ENCODE measurements at places on chromosomes 12 and 14.

- no peak for DNase-seq
Observed at GRCh38 chr12:27866373-27867101, 86.5 kb upstream of the MANSC4 start.

- no peak for DNase-seq
Observed at GRCh38 chr12:82638324-82638723, 48.4 kb upstream of the TMTC2 start.

DNA sequence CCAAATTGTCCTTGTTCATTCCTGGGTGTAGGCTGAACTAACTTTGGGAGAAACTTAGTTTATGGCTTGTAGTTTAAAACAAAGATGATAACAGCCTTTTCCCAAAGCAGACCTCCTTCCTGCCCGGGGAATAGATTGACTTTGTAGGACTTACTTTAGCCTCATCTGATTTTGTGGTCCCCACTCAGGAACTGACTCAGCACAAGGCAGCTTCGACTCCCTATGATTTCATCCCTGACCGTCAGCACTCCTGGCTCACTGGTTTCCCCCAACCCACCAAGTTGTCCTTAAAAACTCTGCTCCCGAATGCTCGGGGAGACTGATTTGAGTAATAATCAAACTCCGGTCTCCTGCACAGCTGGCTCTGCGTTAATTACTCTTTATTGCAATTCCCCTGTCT lies 40.1 kb upstream of the DDHD1 start:
- DNase-seq = no peak

GRCh38 chr12:104568935-104569334 lies 112.2 kb downstream of the CHST11 start:
- DNase-seq = no peak

DNA sequence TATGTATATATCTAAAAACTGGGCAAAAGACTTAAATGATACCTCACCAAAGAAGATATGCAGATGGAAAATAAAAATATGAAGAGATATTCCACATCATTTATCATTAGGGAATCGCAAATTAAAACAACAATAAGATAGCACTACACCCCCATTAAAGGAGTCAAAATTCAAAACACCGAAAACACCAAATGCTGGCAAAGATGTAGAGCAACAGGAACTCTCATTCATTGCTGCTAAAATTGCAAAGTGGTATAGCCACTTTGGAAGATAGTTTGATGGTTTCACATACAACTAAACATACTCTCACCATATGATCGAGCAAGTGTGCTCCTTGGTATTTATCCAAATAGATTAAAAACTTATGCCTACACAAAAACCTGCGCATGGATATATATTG lies 131.5 kb upstream of the BCL2L14 start:
- no peak for DNase-seq

GRCh38 chr12:118747771-118748170 lies 233.6 kb upstream of the SRRM4 start:
- DNase-seq = no peak

DNA sequence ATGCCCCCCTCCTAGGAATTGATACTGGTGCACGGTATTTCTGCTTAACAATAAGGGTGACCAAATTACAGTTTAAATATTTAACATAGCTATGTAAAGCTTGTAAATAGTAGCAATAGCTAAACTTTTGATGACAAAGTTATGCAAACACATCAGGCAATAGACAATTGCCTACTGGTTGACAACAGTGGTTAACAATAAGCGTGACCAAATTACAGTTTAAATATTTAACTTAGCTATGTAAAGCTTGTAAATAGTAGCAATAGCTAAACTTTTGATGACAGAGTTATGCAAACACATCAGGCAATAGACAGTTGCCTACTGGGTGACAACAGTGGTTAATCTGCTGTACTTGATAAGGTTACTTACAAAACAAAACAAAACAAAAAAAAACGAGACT lies 886.5 kb upstream of the FLRT2 start:
- no peak for DNase-seq

DNA sequence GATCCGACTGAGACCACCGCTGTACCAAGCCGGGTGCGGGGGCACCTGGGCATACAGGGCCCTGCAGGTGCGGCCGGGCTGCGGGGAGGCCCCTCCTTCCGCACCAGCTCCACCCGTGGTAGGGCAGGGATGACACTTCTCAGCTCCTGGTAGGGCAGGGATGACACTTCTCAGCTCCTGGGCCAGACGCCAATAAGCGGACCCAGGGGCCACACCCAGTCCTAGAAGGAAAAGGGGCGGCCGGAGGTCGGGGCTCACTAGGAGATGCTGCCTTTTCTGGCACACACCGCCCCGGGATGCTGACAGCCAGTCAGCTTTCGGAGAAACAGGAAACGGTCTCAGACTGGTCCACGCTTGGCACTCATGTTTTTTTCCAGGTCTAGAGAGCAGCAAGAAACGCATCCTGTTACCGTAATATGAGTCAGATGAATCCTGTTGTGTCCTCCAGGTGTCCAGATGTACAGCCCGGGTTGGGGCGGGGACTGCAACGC lies 34.8 kb downstream of the NFKBIA start:
- no peak for DNase-seq

DNA sequence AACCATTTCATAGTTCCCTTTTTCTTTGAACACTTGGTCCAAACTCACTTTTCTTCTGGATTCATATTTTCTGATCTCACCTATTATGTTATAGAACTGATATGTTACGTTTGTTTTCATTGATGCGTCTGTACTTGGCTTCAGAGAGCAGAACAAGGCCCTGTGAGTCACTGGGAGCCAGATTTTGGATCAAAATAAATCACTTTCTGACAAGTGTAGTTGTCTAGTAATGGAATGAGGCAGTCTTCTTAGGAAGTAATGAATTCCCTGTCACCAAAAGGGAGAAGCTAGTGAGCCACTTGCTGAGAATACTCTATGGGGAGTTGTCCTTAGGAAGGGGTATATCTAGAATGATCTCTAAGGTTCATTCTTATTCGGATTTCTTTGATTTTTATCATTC lies 10.2 kb downstream of the BICD1 start:
- no peak for DNase-seq

DNA sequence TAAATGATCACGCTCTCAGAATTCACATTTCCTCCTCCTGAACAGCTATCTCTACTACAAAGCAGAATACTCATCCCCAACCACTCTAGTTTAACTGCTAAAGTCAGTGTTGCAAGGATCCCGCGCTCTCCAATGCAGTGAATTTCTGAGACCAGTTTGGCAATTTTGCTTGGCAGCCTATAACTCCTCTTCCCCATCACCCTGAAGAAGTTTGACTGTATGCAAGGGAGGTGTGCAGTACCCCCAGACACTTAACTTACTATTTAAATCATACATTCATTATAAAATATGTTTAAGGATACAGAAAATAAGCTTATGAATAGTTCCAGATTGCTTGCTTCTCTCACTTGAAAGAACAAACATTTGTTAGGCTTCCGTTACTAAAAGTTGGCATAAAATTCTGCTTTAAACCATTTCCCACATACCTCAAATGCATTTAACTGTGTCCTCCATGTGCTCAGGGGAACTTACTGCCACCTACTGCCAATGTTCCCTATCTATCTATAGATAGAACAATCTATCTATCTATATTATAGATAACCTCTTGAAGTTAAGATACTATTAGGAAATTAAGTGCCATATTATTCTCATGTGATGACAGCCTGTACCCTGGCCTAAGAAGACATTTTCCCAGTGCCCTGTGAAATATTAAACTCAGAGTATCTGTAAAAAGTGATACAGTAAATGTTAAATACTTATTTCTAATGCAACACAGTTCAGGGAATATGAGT lies 2.4 kb downstream of the LGR5 start:
- DNase-seq = no peak

DNA sequence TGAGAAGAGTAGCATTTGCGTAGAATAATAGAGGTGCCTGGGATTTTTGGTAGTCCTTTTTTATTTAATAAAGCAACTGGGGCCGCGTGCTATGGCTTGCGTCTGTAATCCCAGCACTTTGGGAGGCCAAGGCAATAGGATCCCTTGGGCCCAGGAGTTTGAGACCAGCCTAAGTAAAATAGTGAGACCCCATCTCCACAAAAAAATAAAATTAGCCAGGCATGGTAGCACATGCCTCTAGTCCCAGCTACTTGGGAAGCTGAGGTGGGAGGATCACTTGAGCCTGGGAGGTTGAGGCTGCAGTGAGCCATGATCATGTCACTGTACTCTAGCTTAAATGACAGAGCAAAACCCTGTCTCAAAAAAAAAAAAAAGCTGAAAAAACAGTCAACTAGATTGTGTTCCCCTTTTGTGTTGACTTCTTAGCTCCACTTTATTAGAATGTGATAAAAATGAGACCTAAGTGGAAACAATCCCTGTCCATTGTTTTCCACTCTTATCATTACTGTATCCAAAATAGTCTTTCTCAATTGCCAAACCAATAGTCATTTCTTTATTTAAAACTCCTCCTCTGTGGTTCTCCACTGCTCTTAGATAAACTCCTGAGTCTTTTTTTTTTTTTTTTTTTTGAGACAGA lies 7.4 kb downstream of the PRKCH start:
- DNase-seq = no peak

- DNase-seq = no peak
Observed at GRCh38 chr14:97854918-97855317, 1057.7 kb downstream of the VRK1 start.

DNA sequence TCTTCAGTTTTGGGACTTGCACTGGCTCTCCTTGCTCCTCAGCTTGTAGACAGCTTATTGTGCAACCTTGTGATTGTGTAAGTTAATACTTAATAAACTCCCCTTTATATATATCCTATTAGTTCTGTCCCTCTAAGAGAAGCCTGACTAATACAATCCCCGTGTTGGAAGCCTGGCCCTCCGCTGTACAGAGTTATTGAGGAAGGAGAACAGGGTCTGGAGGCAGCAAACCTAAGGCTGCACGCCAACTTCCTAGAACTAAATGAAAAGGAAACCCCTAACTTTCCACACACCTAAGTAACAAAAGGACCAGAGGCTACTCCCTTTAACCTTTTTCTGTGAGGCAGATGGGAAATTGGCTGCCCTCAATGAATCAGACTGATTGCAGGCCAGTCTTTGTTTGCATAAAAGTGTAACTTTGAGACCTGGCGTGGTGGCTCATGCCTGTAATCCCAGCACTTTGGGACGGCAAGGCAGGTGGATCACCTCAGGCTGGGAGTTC lies 42.6 kb upstream of the LIMA1 start:
- DNase-seq = no peak

DNA sequence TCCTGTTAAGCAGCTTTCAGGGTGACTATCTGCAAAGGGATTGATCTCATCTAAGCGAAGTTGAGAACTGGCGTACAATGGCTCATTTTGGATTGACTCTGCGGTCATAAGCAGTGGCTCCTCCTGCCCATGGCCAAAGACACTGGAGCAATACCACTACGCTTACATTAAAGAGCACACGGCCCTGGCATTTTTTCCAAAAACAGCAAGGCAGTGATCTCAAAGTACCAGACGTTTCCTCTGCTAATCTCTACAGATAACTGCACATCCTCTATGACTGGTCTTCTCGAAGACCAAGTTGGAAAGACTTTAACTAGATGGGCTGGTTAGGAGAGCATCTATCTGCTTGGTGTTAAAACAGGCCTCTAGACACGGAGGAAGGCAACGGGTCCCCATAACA lies 2.7 kb downstream of the PITPNM2 start:
- no peak for DNase-seq

DNA sequence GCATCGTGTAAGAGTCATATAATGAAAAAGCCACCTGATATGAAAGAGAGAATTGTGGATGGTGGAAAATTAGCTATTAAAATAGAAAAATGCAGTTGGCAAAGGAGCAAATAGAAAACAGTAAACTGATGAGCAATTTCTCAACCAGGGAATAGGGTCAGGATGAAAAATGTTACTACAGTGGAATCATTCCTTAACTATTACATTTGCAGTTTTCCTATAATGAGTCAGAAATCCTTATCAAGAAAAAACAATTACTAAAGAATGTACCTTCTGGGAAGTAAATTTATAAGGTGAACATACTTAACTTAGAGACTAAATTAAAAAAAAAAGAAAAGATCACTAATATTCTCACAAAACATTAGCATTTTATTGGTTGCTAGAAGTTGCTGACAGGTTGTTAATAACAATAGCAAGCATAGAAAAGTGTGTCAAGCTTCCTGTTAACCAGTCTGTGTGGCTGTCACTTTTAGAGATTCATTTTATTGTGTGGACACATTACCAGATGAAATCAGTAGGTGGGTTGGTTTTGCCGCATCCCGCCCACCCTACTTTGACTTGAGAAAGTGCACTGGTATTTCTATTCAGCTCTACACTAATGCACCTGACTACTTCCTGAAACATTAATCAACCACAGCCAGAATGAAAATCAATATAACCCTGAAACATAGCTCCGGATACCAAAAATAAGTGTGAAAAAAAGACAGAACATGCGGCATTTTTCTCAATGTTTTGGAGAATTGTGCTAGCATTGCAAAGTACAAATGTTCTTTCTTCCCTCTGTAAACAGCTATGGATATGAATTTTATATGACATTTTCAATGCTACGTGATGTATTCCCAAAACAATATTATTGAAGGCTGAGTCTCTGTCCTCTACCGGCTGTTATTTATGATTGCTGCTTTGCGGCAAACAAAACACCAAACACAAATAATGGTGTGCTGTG lies 576.7 kb downstream of the SLC16A7 start:
- no peak for DNase-seq

GRCh38 chr14:67857778-67858350 lies 38.3 kb downstream of the RAD51B start:
- DNase-seq = no peak

- DNase-seq = no peak
Observed at GRCh38 chr12:3468329-3468728, 22.7 kb upstream of the PRMT8 start.

GRCh38 chr14:58822856-58823255 lies 185.1 kb downstream of the DACT1 start:
- DNase-seq = no peak

DNA sequence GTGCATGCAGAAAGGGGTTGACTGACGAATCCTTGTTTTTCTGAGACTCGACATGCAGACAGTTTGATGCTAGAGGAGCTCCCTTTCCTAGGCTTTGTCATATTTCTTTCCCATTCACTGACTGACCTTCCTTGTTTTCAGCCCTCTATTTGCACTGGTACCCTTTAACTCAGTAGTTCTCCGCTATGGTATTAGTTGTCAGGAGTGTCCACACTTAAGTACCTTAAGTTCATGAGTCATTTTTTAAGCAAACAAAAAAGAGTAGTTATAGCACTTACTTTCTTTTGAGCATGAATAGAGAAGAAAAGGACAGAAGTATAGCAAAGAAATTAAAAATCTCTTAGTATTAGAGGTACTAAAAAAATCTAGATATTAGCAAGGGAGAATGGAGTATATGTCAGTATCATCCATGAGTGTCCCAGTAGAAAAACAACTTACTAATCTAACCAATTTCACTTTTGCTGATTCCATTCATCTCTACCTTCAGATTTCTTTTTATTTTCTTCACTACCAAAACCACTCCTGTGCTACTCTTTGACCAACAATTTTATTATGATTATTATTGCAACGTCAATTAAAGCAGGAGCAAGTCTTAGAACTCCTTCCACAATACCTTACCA lies 8.3 kb downstream of the ATP2B1 start:
- DNase-seq = no peak

- no peak for DNase-seq
Observed at GRCh38 chr12:56541631-56542030, 20.0 kb downstream of the RBMS2 start.

Data from stimulated activated CD4-positive, alpha-beta T cell treated with anti-CD3 and anti-CD28 coated beads, Interleukin-1b, Interleukin-23, amount 100 ng/mL, for 4 hours (primary cell).